ENCODE measurements at places on chromosomes 6 and 20.

- no peak for DNase-seq
Observed at GRCh38 chr6:146578054-146578453, 20.7 kb upstream of the ADGB start.

DNA sequence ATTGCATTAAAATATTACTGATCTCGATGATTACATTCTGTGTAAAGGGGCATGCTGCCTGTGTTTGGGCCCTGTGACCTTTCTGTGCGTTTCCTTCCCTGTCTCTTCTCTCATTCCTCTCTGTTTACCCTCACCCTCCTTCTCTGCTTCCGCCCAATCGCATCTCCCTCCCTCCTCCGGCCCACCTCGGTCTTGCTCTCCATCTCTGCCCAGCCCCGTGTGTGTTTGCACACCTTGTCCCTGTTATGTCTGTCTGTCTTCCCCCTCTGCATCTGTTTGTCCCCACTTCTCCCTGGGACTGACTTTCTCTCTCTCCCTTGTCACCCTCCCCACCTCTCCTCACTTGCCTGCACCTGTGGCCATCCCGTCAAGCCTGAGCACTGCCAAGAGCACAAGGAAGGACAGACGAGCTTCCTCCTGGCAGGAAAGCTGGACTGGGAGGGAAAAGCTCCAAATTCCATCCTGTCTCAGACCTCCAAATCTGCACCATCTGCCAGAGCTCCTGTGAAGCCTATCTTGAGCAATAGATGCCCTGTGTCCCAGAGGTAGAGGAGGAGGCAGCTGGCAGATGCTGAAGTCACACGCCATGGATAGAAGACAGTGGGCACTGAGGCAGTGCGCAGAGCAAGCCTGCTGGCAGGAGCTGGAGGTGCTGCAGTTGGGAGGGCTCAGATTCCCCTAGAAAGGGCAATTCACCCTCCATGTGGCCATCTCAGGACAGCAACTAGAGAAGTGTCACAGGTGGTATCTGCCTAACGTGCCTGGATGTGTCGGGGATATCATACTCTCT lies 172.3 kb downstream of the PTPRT start:
- DNase-seq = peak; percentile 73

DNA sequence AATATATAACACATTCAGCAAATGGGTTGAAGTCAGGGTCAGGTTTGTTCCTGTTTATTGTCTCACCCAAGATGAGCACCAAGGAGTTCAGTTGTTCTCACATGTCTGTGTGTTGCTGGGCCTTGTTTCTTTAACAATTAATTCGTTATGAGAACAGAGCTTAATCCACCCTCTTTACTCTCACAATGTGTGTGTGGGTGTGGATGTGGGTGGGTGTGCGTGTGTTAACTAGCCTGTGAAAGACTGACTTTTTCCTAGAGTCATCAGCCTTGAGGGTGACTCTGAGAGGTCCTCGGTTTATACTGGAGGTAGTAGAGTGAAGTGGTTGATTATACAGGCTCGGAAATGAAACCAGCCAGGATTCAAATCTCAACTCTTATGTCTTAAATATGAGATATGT lies 672.1 kb downstream of the MAFB start:
- no peak for DNase-seq

GRCh38 chr6:40764726-40765125 lies 177.6 kb upstream of the LRFN2 start:
- no peak for DNase-seq

- DNase-seq = no peak
Observed at GRCh38 chr20:23396950-23397627, 24.2 kb downstream of the NAPB start.

DNA sequence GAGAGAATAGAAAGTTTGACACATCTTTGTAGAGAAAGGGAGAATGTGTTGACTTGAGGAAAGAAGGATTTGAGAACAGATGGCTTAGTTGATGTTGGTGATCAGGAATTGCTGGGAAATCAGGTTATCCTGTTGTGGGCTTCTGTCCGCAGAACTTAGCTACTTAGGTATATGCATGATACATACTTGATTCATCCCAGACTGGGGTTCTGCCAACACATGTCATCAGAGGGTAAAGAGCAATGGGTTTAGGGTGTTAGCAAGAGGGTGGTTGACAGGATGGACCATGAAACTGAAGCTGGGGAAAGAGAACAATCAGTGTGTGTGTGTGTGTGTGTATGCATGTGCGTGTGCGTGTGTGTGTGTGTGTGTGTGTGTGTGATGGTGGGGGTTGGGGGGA lies 50.6 kb upstream of the NELFCD start:
- DNase-seq = no peak

GRCh38 chr20:36454698-36455427 lies 86.5 kb upstream of the MYL9 start:
- DNase-seq = no peak

- no peak for DNase-seq
Observed at GRCh38 chr6:40916845-40917244, 122.2 kb downstream of the UNC5CL start.

GRCh38 chr6:68689910-68690309 lies 54.8 kb downstream of the ADGRB3 start:
- no peak for DNase-seq

DNA sequence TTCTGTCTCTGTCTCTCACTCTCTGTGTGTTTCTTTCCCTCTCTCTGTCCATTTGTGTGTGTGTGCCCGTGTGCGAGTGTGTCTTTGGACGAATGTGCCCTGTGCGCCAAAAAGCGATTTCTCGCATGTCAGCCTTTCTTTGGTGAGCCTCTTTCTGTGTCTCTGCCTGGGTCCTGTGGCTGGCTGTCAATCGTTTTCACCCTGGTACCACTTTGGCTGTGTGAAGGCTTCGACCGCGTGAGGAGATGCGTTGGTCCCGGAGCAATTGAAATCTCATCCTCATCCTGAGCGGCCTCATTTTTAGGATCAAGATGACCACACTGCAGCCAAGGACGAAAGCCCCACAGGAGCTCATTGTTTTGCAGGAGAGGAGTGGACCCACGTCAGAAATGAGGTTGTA lies 288.9 kb upstream of the ZNF337 start:
- DNase-seq = peak; percentile 28

GRCh38 chr6:142303176-142303533 lies 1.3 kb downstream of the ADGRG6 start:
- no peak for DNase-seq

- no peak for DNase-seq
Observed at GRCh38 chr20:39070484-39071231, 108.5 kb downstream of the DHX35 start.

DNA sequence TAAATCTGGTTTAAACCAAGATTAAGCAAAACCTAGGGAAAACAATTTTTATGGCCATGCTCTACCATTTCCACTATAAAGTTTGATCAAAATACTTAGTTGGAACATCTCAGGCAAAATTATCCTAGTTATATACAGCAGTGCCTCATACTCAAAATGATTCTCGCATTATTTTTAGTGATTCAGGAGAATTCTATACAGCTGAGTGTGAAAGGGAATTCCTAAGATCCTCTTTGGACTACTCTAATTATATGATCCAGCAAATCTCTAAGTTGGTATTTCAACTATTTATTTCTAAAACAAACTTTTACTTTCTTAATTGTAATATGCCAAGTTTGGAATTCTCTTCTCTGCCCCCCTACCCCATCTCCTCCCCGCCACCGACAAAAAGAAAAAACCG lies 8.6 kb downstream of the DTNBP1 start:
- no peak for DNase-seq

- DNase-seq = no peak
Observed at GRCh38 chr6:131844243-131844841, 36.5 kb downstream of the ENPP1 start.

GRCh38 chr6:106444777-106445507 lies 84.4 kb downstream of the CRYBG1 start:
- no peak for DNase-seq

DNA sequence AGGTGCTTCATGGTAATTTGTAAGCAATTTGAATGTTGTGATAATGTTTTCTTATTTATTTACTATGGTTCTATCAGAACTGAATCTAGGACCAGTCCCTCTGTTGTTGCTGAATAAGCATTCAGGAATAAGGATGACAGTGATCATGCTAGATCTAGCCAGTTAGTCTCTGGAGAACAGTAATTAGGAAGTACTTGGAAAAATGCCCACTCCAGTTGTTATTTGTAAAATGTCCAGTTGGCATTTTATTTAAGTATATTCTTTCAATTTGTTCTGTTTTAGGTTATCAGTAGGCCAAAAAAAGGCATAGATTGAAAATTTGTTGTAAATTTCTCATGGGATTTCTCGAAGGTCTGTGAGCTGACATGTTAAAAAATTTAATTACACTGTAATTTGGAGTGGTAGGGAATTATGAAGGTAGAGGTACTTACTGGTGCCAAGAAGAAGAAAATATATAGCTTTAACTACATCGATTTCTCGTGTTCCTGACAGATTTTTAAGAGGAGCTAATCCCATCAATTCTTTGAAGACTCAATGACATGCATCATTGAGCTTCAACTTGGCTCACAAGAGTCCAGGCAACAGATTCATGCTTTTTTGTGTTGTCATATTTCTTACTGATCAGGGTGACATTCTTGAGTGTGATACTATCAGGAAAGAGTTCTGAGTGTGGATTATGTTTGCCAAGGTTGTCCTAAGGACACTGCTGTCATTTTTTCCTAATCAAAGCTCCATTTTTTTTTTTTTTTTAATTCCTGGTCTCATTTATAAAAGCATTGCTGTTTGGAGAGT lies 177.3 kb downstream of the CARMIL1 start:
- DNase-seq = no peak

DNA sequence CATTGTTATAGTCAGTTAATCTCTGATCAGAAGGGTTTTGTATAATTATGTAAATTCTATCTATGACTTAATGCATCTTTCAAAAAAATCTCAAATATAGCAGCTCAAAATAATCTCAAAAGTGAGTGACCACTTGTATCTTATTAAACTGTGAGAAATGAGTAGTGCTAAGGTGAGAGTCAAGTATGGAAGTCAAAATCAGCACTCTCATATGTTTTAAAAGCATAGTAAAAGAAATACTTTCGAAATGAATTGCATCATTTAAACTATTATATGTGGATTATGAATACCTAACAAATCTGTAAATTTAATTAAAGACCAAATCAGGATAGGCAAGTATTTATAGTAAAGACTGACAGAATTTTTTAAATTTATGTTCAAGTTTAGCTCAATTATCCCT lies 645.6 kb downstream of the PHF3 start:
- no peak for DNase-seq

DNA sequence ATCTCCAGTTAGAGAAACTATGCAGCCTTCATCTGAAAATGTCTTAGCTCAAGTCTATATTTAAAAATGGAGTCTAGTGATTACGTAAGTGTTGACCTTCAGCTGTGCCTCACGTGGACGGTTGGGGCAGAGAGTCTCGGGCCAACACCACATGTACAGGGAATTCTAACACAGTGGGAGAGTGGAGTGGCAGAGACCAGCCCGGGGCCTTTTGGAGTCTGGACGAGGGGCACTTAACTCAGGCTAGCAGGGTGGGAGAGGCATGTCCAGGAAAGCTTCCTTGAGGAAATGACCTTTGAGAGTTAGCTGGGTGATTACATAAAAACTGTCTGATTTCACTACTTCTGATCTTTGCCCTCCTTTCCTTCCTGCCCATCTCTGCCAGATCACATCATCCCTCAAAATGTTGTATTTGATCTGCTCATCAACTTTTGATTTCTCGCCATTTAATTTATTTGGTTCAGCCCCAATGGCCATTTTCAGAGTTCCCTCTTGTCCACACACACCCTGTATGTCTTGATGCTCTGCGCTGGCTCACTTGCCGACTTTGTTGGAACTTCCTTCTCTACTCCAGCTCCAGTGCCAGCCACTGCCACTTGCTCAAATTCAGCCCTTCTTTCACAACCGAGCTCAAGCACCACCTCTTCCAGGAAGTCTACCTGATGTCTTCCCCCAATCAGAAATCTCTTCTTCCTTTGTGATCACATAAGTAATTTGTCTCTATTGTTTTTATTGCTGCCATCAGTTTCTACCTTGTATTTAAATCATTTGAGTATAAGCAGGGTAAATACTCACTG lies 2.6 kb downstream of the ARMC2 start:
- DNase-seq = no peak

DNA sequence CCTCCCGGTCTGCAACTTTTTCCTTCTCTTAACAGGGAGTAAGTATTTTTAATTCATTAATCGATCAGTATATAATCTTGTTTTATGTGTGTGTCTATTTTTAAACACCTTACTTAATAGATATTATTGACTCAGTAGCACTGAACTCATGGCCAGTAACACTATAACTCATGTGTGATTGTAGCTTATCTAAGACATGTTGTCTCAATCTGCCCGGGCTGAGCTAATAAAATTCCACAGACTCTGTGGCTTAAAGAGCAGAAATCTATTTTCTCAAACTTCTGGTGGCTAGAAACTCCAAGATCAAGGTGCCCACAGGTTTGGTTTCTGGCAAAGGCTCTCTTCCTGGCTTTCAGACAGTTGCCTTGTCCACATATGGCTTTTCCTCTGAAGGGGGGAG lies 68.8 kb upstream of the TNFAIP3 start:
- no peak for DNase-seq

DNA sequence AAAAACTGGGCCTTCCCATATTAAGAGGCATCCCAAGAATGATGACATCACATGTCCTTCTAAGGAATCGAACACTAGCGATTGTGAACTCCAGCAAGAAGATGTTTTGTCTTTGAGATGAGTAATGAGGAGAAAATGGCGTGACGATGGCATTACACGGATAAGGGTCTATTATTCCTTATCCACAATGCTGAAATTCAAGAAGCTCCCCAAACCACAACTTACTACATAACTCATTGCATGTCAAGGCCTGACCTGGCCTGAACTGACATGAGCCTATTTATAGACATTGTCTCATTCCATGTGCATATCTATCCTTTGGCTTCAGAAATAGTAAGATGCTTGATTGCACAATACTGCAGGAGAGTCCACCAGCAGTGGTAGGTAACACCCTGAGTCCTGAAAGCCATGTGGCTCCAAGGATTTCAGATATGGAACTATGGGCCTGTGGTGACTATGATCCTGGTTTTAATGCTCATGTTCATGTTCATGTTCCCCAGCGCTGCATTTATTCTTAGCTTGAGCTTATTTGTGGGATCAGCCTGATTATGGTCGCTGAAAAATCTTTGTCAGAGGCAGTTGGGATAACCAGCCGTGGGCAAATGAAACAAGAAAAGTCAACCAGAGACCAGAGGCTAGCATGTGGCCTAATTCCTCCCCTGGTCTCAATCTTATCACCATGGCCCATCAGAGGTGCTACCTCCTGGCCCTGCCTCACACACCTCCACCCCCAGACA lies 183.2 kb upstream of the JARID2 start:
- DNase-seq = no peak

DNA sequence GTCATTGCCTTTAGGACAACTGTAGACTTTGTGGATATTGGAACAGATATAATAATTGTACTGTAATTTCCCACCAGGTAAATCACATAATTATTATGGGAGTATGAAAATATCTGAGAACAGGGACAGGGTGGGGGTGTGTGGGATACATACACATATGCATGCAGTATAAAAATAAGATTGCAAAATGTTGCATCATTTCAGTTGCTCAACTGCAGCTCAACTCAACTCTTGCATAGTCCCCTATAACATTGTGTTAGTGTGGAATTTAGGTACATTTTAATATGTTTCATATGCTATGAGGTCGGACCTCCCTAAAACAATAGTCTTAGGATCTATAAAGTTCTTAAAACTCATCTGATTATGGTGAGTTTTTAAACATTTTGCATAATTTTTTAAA lies 275.0 kb upstream of the FLRT3 start:
- DNase-seq = no peak

GRCh38 chr20:7828437-7828836 lies 111.8 kb downstream of the HAO1 start:
- DNase-seq = no peak

- DNase-seq = no peak
Observed at GRCh38 chr6:109701221-109701620, 10.1 kb downstream of the FIG4 start.

- no peak for DNase-seq
Observed at GRCh38 chr6:74041420-74041819, 345.4 kb downstream of the CD109 start.
